CD4-positive, alpha-beta T cell (primary cell): ENCODE measurements at places on chromosomes 6 and 20. TPM values are rescaled to one million over a fixed set of nuclear protein-coding genes. Genes with fewer than 3 reads are reported as not detected.

- no peak for DNase-seq
Measured at GRCh38 chr6:85252552-85252951, 197.3 kb upstream of the NT5E start.

DNA sequence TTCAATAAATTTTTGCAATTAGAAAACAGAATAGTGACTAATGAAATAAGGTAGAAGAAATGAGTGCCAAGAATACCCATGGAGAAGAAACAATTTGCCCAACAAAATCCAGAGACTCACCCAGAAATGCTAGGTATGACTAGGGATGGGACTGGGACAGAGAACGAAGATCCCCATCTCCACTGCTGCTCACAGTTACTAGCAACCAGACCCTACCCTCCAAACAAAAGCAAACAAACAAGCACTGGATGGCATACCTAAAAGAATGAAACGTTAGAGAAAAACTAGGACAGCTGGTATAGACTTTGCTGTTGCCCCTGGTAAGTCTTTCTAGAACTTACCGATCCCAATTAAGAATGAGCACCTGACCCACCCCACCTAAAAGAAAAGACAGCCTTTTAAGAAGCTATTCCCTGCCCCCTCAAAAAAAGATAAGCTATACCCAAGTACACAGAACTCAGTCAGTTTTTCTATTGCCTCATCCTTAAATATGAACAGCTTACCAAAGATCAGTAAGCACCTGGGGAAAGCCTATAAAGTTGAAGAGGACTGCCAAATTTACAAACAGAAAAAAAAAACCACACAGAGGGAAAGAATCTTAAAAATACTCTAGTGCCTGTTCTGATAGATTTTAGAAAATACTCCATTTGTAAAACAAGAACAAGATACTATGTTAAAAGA lies 31.7 kb downstream of the REPS1 start:
- no peak for DNase-seq

GRCh38 chr20:33822423-33822822 lies 11.3 kb downstream of the CHMP4B start:
- no peak for DNase-seq

DNA sequence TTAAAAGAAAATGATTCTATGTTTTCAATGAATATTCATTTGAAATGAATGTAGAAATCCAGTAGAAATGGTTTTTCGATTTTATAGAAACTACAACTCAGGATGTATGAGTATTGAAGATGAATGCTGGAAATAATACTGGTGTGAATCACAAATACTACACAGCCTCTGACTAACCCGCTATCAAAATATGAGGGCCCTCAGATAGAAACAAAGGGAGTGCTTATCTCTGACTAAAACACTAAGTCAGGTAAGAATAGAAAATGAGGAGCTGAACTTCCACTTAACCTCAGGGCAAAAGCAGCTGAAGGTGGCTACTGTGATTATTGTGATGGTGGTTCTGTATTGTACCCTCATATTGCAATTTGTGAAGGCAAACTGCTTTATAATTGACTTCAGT lies 220.9 kb upstream of the RNF217 start:
- no peak for DNase-seq

DNA sequence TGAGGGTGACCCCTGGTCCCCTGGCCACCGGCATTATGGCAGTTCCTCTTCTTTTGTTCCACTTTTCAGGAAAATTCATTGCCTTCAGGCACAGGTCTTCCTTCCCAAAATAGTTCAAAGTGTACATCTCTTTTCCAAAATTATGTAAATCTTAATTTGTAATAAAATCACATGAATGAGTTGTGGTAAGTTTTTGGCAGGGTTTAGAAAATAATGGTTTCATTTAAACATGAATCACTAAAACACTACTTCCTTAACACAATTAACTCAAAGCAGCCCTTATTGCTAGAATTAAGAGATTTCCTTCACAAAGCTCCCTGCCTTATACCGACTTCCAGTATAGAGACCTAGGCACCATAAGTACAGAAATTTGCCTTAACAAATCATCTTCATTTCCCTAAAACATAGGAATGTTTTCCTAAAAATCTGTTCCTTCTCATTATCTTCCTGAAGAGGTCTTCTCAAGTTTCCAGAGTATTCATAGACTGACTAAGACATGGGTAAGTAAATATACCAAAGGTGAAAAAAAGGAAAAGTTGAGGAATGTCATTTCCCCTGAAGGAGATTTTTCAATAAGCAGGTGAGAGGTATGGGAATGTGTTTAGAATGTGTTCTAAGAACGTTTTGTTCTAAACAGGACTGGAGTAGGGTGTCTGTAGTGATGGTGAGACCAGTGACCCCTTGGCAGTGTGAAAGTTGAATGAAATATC lies 148.2 kb upstream of the CITED2 start:
- no peak for DNase-seq

DNA sequence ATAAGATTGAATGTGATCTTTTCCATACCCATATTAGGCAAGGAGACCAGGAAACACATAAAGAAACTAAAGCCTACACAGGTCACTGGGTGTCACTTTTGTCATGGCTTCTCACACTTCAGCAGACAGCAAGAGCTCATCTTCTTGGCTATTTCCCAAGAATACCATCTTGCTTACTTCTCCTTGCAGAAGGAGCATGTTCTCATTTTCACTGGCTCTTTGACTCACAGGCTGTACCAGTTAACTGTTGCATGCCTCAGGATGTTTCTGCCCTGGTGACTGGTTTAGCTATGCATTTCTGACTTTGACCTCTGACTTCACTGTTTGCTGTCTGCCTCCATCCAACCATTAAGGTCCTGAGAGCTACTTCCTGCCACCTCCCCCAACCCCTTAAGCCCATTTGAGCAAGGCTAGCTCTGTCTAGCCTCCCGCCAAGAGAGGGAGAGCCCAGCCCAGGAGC lies 40.3 kb upstream of the OGFRL1 start:
- no peak for DNase-seq

- DNase-seq = no peak
Measured at GRCh38 chr20:13525225-13525940, 113.3 kb downstream of the TASP1 start.

GRCh38 chr20:5433352-5433751 lies 116.6 kb upstream of the PROKR2 start:
- no peak for DNase-seq

Gene LINC00237
- not detected for total RNA-seq

Gene ZNF165
- 5.5 TPM for total RNA-seq

Gene TRIM31
- not detected for total RNA-seq

Gene LPIN3
- 2.4 TPM for total RNA-seq
